ENCODE measurements at places on chromosomes 3 and 15.

- no peak for DNase-seq
Observed at GRCh38 chr3:99545941-99546580, 92.3 kb upstream of the COL8A1 start.

GRCh38 chr3:189094539-189094938 lies 77.2 kb upstream of the TPRG1 start:
- DNase-seq: no peak

GRCh38 chr3:124557433-124558232 lies 172.6 kb upstream of the UMPS start:
- DNase-seq: no peak

GRCh38 chr15:82699726-82700125 lies 9.9 kb downstream of the AP3B2 start:
- no peak for DNase-seq

GRCh38 chr3:160129459-160130061 lies 95.7 kb upstream of the C3orf80 start:
- no peak for DNase-seq
